Cardiac septum (tissue), 1 donor: ENCODE measurements at places on chromosomes 4 and X. TPM values are rescaled to one million over a fixed set of nuclear protein-coding genes. Genes with fewer than 3 reads are reported as not detected.

The ENPEP gene
- 5.3 TPM for total RNA-seq

The HS6ST2 gene
- total RNA-seq, result 0.24 TPM

The DHX15 gene
- total RNA-seq, result 62.6 TPM

The NLRP2B gene
- not detected for total RNA-seq

The TSPAN6 gene
- total RNA-seq, result 3.0 TPM

The MED12 gene
- 19.1 TPM for total RNA-seq

The HOPX gene
- total RNA-seq, result 5.2 TPM

The NAT8L gene
- 1.1 TPM for total RNA-seq

DNA sequence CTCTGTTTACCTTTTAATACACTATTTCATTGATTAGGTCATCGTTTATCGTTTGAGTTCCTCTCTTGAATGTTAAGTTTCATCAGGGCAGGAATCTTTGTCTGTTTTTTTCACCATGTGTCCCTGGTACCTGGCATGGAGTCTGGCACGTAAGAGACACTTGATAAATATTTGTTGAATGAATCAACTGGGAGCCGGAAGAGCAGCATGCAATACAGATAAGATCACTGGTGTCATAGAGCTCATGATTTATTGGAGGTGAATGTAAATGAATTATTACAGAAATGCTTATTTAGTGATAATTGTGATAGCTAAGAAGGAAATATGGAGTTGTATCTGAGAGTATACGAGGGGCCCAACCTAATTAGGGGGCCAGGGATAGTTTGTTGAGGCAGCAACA, 62.8 kb downstream of the UCHL1 start:
- DNase-seq, result no peak

DNA sequence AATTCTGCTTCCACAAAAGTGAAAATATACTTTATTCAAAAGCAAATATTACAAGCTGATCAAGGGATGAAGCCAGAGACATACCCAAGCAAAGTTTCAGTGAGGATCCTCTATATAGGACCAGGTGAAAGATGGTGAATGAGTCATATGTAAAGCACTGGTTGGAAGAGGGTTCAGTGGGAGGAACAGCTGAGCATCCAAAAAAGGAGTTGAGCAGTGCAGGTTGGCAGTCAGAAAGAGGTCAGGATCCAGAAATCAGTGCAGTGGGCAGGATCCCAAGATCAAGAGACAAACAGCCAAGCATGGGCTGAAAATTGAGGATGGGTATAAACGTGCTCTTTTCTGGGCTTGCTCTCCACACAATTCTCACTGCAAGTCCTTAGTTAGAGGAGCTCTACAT, 30.3 kb downstream of the OTC start:
- DNase-seq, result no peak

DNA sequence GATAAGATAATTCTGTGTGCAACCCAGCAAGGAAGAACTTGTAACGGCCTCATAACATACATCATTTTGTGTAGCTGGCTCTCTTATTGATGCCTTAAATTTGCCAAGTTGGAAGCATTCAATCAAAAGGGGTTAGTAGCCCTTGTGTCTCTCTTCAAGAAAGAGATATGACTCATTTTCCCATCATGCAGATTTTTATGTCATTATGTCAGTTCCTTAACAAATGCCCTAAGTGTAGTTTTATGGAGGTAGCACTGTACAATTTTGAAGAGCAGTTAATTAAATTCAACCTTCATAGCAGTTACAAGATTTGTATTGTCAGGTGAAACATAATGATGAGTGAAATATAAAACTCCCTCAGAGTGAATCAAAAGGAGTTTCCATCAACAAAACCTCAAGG, 215.6 kb downstream of the GRIA3 start:
- DNase-seq, result no peak

DNA sequence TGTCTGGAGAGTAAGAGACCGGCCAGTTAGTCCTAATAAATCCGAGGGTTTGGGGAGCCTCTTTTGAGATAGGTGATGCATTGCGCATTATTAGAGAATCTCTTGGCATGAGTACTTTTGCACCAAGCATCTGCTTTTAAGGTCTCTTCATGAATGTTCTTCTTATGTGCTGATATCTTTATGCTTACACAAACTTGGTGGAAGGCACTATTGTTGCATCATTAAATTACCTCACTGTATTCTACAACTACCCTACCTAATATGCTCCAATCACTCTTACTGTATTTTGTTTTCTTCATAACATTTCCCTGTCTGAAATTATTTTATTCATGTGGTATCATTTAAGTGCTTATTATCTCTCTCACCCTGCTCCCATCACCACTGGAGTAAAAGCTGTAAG, 151.6 kb downstream of the PALLD start:
- no peak for DNase-seq

GRCh38 chr4:15888515-15888914, 50.0 kb downstream of the FGFBP1 start:
- DNase-seq, result no peak

GRCh38 chr4:187103351-187103750, 379.7 kb upstream of the FAT1 start:
- DNase-seq, result no peak

DNA sequence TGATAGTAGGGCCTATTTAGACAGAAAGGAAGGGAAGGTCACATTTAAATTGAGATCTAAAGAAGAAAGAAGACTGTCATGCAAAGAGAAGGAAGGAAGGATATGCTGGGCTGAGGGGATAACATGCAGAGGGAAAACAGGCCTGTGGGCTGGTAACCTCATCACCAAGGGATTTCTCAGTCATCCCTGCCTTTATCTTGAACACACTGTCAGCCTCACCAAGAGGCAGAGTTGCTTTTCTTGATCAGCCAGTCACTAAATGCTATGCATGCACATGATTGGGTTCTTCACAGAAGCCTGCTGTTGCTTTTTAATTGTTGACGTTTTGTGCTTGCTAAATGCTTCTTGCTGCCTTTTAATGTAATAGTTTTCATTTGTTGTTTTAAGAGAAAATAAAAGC, 113.0 kb downstream of the ARHGAP24 start:
- DNase-seq, result no peak

DNA sequence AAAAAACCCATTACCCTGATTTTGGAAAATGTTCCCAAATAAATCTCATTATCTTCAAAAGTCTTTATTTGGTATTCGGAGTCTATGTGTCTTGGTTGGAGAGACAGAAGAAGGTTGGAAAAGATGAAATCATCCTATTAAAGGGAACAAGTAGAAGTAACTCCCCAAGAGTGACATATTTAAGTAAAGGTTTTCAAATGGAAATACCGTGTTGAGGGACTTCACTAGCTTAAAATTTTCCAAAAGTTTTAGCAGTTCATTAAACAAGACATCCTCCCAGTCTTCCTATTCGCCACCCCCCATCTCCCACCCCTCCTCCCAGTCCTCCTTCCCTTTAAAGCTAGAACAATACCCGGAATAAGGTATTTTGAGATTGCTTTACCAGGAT, 62.7 kb upstream of the CCDC160 start:
- no peak for DNase-seq

DNA sequence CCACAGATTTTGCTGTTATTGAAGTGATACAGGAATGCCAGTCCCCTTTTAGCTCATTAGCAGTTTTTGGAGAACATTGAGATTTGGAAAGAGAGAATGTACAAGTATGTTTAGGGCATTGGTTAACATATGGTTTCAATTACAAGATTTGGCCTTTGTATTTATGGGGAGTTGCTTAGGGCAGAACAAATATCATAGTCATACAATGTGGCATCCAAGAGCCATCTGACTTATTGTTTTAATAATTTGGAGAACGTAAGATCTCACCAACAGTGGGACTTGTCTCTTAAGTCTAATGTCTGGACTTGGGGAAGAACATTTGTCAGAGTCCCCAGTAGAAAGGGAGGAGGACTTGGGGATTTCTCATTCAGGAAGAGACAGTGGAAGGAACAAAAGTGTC, 166.1 kb downstream of the STK32B start:
- DNase-seq, result no peak

DNA sequence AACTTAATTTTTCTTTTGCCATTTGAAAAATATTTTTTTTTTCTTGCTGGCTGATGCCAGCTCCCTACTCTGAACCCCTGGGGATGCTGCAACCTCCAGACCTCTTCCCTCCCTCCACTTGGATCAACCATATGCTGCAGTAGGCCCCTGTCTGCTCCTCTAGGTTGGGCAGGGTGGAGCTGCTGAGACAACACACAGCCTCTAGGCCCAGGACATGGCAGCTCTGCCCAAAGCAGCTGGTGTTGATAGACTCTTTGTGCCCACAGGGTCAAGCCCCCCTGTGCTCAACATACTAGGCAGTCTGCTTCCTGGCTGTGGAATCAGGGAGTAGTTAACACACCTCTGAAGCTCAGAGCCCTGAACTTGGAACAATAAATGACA, 19.9 kb upstream of the CLNK start:
- DNase-seq, result no peak

DNA sequence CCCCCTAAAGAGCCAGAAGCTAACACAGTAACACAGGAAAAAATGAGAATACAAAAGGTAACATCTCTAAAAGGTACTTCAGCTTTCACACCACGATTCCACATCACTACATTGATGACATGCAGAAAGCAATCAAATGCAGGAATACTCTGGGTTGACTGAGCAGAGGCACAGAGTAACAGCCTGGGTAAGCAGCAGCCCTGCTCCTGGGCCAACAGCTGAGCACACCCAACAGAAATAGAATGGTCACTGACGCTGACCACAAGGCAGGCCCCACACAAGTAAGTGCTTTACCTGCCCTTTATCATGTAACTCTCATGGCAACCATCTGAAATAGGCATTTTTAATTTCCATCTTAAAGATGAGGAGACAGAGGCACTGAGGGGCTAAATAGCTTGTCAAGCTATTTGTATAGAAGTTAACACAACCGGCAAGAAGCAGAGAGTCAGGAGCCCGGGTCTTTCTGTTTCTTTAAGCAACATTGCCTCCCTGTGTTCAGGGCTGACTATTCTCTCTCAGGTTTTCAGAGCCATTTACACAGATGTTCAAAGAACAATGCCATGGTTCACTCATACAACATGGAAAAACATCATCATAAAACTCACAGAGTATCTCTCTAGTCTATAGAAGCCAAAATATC, 168.9 kb downstream of the ZNF674 start:
- no peak for DNase-seq

DNA sequence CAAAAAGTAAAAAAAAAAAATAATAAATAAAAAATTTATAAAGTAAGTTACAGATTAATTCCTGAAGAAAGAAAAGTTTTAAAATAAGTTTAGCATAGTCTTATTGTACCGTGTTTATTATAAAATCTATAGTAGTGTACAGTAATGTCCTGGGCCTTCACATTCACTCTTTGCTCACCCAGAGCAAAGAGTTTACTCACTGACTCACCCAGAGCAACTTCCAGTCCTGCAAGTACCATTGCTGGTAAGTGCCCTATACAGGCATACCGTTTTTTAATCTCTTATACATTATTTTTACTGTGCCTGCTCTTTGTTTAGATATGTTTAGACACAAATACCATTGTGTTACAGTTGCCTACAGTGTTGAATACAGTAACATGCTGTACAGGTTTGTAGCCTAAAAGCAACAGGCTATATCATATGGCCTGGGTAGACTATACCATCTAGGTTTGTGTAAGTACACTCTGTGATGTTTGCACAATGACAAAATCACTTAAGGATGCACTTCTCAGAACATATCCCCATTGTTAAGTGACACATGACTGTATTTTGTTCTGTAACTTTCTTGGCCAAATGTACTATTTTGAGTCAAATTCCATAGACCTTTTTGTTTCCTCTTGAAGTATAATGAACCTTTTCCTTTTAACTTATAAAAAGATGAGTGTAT, 199.0 kb upstream of the NUDT6 start:
- DNase-seq, result no peak

GRCh38 chr4:168129802-168130201, 37.5 kb downstream of the ANXA10 start:
- DNase-seq, result no peak

DNA sequence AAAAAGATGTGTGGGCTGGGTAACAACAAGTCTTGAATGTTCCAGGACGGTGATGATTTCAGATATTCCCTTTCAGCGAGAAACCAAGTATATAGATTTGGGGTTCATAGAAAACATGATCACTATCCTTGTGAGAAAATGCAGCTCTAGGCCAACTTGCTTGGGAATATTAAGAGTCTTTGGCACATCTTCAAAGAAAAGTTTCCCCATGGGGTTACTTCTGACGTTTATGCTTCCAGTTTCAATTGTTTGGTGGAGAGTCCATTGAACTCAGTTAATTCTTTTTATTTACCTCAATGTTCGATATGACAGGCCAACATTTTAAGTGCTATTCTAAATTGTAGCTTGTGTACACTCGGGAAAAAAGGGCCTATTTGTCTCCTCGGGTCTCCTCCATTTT, 126.7 kb downstream of the NHS start:
- no peak for DNase-seq

DNA sequence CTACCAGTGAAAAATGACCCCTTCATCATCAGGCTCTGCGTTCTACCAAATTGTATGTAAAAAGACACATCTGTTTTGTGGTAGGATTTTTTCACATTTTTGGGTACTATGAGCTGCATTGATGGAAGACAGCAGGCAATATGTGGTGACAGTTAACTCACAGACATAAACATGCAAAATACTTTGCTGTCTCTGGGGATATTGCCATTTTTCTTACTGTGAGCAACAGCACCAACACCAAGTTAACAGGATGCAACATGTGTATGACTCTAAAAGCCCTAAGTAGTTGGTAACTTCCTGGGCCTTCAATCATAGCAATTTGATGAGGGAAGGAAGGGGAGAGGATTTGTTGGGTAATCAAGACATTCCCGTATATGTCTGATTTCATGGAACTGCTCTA, 56.4 kb upstream of the DRP2 start:
- no peak for DNase-seq

- no peak for DNase-seq
These were observed 47.9 kb downstream of the TRIM2 start for GRCh38 chr4:153252122-153252521.

GRCh38 chr4:7956270-7956808, 16.7 kb upstream of the AFAP1 start:
- DNase-seq, result no peak

- DNase-seq, result no peak
These were observed 238.4 kb upstream of the ANXA3 start for GRCh38 chr4:78312989-78313753.
